Stimulated activated effector memory CD8-positive, alpha-beta T cell treated with anti-CD3 and anti-CD28 coated beads, Interleukin-12 subunit alpha, Interleukin-12 subunit beta, amount 100 ng/mL, for 72 hours (primary cell): ENCODE measurements at places on chromosomes 1 and 21.

DNA sequence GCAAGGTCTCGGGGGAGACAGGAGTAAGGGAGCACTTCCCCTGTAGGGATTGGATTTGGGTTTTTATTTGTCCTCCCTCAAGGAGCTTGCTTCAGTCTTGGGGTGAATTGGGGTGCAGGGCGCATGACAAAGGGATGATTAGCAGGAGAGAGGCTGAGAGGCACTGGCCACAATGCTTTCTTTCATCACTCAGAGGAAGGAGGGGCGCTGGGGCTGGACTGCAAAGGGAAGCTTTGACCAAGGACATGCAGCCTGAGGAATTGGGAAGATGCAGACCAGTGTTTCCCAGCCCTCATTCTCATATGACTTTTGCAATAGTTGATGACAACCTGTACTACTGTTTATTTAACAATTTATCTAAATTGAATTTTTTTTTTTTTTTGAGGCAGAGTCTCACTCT lies 34.1 kb upstream of the PDPN start:
- no peak for DNase-seq

DNA sequence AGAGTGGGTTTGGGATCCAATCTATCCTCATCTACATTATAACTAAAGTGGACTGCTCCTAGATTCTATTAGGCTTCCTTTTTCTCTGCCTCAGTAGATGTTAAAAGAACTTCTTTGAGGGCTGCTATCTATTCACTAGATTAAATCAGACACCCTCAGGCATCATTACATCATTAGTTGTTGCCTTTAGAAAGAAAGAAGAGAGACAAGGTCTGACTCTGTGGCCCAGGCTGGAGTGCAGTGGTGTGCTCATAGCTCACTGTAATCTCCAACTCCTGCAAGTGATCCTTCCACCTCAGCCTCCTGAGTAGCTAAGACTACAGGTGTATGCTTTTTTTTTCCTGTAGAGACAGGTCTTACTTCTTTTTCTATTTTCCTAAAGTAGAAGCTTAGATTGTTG lies 71.1 kb upstream of the EXO1 start:
- no peak for DNase-seq

DNA sequence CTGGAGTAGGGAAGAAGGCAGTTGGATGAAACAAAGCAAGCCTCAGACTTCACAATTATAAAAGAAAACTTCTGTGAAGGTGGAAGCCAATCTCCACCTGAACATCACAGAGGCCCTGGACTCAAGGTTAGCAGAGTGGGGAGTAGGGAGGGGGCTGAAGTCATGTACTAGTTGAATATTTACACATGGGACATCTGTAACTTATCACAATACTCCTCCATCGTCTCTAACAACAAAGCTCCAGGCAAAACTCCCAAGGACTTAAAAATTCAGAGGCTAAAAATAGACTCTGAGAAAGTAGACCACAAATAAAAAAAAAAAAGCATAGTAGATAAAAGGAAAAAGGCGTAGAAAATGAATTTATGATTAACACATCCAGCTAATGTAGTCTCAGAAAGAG lies 326.3 kb upstream of the PKN2 start:
- DNase-seq = no peak

DNA sequence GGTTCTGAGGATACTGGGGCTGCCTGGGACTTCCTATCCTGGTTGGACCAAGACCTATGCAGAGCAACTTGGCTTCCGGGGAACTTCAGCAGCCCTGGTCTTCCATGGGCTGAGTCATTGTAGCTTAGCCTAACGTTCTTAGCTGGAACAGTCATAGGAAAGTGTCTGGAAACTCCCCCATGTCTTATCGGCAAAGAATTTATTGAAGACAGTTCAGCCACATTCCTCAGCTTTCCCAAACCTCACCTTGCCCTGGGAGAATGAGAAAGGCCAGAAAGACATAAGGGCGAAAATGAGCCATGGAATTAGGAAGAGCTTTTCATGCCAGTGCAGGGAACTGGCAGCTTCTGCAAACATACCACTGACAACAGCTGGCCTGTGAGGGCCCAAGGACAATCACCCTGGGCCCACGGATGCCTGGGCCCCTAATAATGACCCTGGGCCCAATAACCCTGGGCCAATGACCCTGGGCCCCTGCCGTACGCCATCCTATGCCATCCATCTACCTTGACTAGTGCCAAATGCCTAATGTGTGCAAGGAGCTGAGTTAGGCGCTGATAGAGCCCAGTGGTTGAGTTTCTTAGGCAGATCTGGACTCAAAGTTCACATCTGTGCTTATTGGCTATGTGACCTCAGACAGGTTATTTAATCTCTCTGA lies 114.4 kb upstream of the GADD45A start:
- no peak for DNase-seq

GRCh38 chr1:230588323-230588746 lies 53.9 kb upstream of the COG2 start:
- DNase-seq = no peak

- DNase-seq = no peak
These were observed 40.2 kb downstream of the SMG7 start for GRCh38 chr1:183512450-183512849.
